ENCODE measurements at places on chromosomes 3 and 15.

- DNase-seq, result no peak
Observed at GRCh38 chr3:157467200-157467599, 30.6 kb downstream of the PTX3 start.

- no peak for DNase-seq
Observed at GRCh38 chr3:50167841-50168209, 12.7 kb downstream of the SEMA3F start.

- DNase-seq, result no peak
Observed at GRCh38 chr15:26641144-26641543, 131.7 kb downstream of the GABRB3 start.

- no peak for DNase-seq
Observed at GRCh38 chr15:78461171-78461888, 23.3 kb downstream of the IREB2 start.

GRCh38 chr3:141710888-141711616 is 27.0 kb upstream of the RNF7 start:
- DNase-seq, result no peak

DNA sequence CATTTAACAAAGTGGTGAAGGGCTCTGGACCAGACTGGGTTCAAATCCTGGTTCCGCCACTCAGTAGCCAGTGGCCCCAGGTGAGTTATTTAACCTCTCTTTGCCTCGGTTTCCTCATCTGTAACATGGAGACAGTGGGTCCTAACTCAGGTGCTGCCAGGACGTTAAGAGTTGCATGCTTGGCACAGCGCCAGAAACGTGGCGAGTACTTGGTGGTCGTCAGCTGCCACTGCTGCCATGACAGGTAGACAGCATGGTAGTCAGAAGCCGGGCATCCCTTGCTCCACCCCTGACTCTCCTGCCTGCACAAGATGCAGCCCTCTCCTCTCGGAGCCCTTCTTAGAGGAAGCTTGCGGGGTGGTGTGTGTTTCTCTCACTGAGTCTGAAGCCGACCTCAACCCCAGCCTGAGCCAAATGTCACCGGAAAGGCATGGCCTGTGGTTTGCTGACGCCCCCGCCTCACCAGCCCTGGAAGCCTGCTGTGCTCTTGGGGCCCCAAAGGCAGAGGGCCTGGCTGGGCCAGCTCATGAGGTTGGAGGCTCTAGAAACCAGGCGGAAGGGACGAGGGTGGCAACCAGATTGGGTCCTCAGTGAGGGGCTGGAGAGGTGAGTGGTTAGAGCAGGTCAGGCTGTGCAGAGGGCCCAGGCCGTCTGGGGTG is 160.8 kb upstream of the TLE3 start:
- peak; percentile 75 for DNase-seq

Data from activated CD8-positive, alpha-beta memory T cell treated with anti-CD3 and anti-CD28 coated beads, Interleukin-2, amount 50 U/mL, for 4 hours (primary cell).